Lung microvascular endothelial cell (primary cell): ENCODE measurements at places on chromosomes 5 and 9. TPM values are rescaled to one million over a fixed set of nuclear protein-coding genes. Genes with fewer than 3 reads are reported as not detected.

- DNase-seq: no peak
Observed at GRCh38 chr5:113757508-113757907, 244.0 kb downstream of the YTHDC2 start.

HK3 gene
- not detected in 2 replicates for total RNA-seq

DNAH5 gene
- under 0.01 TPM in 2 replicates for total RNA-seq

DNA sequence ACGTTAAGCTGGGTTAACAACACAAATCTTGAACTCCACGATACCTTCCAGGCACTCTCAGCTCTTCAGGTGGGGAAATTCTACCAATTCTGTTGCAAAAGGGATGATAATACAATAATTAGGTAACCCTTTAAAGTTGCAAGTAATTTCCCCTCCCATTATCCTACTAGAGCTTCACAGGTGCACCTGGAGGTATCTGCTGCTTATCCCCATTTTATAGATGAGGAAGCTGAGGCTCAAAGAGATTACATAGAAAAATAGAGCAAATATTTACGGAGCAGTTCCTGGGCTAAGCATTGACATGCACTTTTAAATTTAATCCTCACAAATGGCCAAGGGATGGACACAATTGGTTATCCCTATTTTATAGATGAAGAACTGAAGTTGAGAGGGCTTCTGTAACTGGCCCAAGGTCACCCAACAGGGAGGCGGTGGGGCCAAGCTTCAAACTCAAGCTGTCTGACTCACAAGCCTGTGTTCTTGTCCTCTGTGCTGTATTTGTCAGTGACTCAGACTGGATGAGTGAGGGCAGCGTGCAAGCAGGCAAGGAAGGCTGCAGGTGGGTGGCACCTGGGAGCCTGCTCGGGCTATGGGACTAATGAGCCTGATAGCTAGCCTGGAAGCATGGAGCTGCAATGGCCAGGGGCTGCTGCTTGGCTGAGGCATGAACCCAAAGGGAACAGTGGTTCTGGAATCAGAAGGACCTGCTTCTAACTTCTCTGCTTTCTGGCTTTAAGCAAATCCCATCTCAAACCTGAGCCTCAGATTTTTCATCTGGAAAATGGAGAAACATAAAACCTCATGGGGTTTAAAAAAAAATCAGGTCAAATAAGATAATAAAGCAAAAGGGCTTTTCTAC is 105.5 kb downstream of the PDE6A start:
- DNase-seq: peak; percentile 77

- no peak for DNase-seq
Observed at GRCh38 chr5:176550275-176550831, 1.2 kb downstream of the CDHR2 start.

DNA sequence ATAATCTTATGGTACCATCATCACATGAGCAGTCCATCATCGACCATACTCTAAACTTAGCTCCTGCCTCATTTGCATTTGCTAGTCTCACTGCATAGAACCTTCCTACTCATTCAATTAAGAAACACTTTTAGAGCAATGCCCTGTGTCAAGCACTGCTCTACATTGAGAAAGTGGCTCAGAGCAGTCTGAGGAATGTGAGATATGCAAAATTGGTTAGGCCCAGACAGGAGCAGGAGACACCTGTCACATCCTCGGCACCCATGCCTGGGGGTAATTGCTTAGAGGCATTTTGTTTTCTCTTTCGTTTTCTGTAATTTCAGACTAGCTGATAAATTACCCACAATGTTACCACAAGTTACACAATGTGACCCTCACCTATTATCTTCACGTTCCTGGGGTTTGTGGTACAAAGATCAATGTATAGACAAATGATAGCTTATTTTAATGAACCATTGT is 4.9 kb upstream of the RARS1 start:
- no peak for DNase-seq

DNA sequence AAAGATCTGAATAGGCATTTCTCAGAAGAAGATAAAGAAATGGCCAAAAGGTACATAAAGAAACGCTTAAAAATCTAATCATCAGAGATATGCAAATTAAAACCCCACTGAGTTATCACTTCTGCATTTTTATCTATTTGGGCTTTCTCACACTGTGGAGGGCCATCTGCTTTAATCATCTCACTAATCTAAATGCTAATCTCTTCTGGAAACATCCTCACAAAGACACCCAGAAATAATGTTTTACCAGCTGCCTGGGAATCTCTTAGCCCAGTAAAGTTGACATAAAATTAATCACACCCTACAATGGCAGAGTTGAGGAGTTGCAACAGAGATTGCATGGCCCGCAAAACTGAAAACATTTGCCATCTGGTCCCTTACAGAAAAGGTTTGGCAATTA is 407.9 kb upstream of the CYLC2 start:
- DNase-seq: no peak

GRCh38 chr5:31471040-31471439 is 60.9 kb downstream of the DROSHA start:
- no peak for DNase-seq

DNA sequence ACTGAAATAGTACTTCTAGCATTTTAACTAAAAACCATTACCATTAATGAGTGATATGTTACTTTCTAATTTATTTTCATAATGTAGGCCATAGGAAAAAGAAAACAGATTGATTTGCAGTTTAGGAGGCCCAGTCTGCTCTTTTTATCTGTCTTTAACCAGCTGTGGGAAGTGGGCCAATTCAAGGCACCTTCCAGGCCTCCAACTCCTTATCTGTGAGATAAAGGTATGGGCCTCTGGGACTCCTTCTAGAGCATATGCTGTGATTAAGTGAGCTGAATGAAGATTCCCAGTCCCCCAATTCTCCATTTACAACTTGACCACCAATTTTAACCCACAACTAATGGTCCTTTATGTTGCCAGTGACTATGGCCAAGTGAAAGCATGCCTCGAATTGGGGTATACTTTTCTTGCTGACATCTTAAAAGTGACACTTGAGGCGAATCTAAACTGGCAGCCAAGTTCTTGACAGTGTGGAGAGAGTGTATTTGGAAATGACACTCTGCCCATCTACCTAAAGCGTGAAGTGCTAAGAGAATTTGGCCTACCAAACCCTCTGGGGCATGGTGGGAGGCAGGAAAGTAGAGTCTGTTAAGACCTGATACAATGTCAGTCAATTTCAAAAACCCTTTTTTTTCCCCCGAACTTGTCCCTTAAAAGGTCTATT is 88.3 kb downstream of the PIK3R1 start:
- no peak for DNase-seq

GGTA1 gene
- 5.4 and 9.5 TPM in 2 replicates for total RNA-seq

HMGCR gene
- 54.9 and 90.5 TPM in 2 replicates for total RNA-seq
